ENCODE measurements at places on chromosomes 1 and 21.
A peak's percentile ranks its signal among the peaks of the same experiment; 100 is the strongest.

DNA sequence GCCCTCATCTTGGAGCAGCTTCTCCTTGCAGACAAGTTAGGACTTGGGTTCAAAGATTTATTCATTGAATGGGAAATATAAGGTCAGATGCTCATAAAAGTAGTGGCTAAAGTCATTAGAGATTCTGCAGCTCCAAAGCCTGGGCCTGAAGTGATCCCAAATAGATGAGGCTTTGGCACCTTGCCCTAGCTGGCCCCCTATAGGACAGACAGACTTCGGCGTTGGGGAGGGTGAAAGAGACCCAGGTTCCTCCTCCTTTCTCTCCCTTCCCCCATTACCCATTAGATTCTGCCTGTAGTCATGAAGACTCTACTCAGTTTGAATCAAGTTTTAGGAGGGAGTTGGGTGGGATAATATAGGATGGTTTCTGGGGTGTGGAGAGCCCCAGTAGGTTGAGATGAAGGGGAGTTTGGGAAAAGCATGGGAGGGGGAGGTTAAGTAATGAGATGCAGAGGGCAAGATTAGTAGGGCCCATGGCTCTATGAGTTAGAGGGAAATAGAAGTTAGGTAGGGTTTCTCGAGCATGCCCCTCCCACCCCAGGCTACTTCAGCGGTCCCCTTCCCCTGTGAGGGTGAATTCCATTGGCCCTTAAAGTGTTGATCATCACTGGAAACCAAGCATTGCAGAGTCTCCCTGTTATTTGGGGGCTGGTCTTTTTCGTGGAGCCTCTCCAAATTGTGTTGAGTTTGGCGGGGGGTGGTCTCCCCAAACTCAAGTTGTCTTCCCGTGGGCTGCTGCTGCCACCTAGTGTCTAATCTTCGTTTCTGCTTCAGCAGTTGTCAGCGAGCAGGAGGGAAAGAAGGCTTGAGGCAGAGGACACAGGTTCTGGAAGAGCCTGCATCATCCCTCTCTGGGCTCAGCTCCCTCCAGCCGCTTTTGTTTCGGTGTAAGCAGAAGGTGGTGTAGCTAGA, 2.1 kb upstream of the AHDC1 start:
- DNase-seq: peak; percentile 89

DNA sequence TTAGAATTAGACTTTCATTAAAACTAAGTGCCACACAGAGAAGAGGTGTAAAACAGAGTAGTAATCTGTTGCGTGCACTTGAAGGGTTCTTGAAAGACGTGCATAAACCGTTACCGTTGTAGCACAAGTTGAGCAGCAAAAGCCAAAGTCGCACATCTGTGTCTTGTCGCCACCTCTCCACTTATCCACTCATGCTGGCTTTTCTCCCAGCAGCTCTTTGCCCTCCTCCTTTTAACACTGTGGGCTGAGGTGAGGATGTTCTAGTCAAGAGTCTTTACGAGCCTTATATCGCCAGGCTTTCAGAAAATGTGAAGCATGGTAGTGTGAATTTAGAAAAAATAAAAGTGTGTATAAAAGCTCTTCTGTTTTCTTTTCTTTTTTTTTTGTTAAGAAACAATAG, 48.0 kb downstream of the NR5A2 start:
- peak; percentile 47 for DNase-seq

GRCh38 chr1:38815903-38816627, 43.5 kb downstream of the RRAGC start:
- peak; percentile 53 for DNase-seq

GRCh38 chr1:59026472-59026948, 242.7 kb upstream of the JUN start:
- no peak for DNase-seq

DNA sequence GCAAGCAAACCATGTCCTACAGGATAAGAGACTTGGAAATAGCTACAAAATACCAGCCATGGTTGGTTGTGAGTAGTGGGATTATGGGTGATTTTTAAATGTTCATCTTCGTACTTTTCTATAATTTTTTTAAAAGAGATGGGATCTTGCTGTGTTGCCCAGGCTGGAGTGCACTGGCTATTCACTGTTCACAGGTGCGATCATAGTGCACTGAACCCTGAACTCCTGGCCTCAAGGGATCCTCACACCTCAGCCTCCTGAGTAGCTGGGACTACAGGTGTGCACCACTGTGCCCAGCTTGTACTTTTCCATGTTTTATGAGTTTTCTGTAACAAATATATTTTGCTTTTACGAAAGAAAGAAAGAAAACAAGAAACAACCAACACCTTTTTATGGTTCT, 224.2 kb downstream of the FOXD2 start:
- no peak for DNase-seq

DNA sequence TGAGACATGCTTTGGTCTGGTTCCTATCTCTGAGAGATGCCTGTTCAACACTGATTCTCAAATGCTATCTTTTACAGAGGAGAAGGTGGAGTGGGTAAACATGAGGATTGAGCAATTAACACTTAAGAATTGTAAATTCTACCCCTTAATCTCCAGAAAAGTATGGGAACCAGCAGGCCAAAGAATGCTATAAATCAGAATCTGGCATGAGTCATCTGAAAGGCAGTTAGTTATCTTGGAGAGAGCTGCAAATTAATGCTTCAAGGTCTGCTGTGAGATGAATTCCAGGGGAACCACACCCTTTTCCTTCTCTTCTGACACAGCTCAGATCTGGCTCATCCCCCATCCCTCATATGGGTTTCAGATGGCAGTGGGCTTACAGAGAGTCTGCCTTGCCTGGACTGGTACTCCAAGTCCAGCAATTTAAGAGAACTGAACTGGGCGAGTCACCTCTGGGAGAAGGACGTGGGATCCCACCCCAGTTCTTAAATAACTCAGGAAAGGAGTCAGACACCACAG, 5.2 kb downstream of the S100A10 start:
- DNase-seq: no peak

DNA sequence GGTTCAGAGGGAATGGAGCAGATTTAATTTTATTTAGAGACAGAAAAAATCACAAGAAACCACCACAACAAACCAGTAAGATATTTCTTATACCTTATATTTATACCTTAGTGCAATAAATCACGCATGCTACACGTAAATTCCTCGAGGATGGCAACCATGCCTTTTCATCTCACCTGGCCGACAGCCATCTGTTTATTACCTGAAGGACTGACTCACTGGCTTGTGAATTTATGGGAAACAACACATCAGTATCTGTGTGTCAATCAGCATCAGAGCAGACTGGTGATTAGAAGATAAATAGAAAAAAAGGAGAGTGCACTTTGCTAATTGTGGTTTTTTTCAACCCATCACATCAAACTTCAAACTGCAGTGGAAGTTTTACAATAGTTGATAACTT, 58.4 kb downstream of the S1PR1 start:
- no peak for DNase-seq

- no peak for DNase-seq
Measured at GRCh38 chr1:53583868-53584776, 124.9 kb downstream of the DMRTB1 start.

- DNase-seq: no peak
Measured at GRCh38 chr1:211843018-211843417, 12.5 kb upstream of the LPGAT1 start.

- DNase-seq: peak; percentile 23
Measured at GRCh38 chr1:241408170-241408569, 51.2 kb upstream of the RGS7 start.

DNA sequence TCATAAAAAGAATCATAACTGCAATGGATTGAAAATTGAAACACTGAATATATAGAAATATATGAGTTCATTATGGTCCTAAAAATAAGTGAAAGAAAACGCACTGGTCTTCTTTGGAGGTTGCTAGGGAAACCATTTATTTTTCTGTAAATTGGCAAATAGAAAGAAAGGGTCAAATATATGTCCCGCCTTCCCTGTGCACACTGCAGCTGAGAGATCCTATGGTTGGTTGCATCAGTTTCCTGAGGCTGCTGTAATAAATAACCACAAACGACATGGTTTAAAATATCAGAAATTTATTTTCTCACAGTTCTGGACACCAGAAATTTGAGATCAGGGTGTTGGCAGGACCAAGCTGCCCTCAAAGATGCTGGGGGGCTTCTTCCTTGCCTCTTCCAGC, 35.0 kb downstream of the CA6 start:
- DNase-seq: no peak

GRCh38 chr1:244097523-244098405, 46.7 kb downstream of the ZBTB18 start:
- no peak for DNase-seq

GRCh38 chr1:15934211-15935055, 41.5 kb downstream of the ZBTB17 start:
- DNase-seq: no peak

GRCh38 chr1:183932412-183932811, 105.1 kb downstream of the COLGALT2 start:
- DNase-seq: no peak

GRCh38 chr1:15918962-15919715, 56.8 kb downstream of the ZBTB17 start:
- no peak for DNase-seq

GRCh38 chr1:147539122-147539575, 2.2 kb upstream of the BCL9 start:
- DNase-seq: no peak

DNA sequence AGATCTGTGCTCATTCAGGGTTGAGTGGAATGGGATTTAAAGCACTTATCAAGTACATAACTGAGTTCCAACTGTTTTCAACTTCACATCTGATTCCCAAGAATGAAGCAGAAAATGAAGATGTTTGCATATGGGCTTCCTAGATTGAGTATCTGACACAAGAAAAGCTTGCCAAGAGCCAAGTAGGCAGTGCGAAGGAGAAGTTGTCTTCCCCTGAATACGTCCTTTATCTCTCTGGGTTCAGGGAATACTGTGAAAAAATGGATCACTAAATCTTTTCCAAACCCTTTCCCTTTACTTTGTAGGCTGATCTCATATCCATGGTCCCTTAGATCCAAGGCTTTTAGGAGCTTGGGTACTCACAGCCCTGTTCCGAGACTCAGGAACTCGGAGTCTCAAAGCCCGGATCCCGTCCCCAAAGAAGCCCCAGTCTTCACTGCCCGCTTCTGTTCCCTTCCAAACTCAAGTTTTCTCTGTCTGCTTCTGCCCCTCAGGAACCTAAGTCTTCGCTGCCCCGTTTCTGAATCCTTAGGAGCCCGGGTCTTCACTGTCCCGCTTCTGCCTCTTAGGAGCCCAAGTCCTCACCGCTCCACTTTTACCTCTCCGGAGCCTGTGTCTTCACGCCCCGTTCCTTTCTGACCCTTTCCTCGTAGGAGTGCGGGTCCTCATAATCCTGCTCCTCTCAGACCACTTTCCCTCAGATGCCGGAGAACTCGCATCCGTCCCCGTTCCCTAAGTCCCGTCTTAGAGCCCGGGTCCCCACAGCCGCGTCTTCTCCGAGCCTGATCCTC, 616 bp downstream of the TAF12 start:
- peak; percentile 35 for DNase-seq

GRCh38 chr1:2460203-2460602, 15.9 kb upstream of the PLCH2 start:
- no peak for DNase-seq

GRCh38 chr1:87464022-87464490, 135.4 kb downstream of the LMO4 start:
- DNase-seq: peak; percentile 44

- no peak for DNase-seq
Measured at GRCh38 chr1:66000033-66000637, 207.4 kb downstream of the PDE4B start.

- no peak for DNase-seq
Measured at GRCh38 chr21:24289539-24289938, 1317.7 kb downstream of the MRPL39 start.

DNA sequence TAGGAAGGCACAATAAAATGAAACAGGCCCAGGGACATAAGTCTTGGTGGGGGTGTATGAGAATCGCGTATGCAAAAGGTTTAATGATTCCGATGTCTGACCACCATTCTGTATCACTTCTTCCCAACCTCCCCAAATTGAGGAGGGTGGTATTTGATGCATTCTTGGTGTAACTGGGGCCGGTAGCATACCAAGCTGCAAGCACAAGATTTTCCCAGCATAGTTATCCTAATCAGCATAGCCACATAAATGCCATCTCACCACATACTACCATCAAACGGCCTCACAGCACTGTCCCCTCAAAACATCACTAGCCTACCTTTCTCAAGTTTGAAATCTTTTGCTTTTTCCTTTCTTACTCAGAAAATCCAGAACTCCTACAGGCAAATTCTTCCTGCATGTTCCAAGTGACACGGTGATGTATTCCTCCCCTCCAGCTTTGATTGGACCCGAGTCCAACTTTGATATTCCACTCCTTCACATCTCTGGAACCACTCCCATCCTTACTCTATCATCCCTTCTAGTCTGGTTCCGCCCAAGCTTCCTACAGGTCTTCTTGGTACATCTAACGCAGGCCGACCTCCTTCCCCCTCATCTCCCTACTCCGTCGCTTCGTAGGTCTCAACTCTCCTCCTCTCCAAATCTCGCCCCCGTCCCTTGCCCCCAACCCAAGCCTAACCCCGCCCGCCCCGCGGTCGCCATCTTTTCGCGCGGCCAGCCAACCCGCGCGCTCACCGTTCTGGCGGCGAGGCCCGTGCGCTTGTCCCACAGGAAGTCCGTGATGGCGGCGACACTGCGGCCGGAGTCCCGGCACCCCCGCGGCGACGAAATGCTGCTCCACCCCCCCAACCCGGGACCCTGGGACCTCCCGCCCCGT, 600 bp downstream of the CLK2 start:
- DNase-seq: peak; percentile 88

DNA sequence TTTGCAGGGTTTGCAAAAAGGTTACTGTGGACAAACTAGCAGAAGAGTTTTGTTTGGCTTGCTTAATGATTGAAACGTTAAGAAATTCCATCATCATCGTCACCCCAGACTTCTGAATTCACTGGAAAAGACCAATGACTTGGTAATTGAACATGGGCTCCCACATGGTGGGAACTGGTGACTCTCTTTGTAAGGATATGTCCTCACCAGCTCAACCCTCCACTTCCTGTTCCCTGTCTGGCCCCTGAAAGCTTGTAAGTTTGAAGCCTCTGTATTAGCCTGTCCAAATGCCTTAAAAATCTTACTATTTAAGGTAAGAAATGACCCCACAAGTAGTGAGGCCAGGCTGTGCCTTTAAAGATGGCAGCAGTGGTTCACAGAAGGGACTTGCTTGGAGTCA, 9.7 kb downstream of the SYT6 start:
- no peak for DNase-seq

GRCh38 chr1:97603776-97604175, 317.1 kb downstream of the DPYD start:
- no peak for DNase-seq

GRCh38 chr1:71047635-71048607, at the start of gene PTGER3:
PTGER3 (minus strand) TSS chr1:71047816; CDS start chr1:71047577, 239 bp downstream.
- DNase-seq: peak; percentile 80
